Non-pigmented ciliary epithelial cell (primary cell): ENCODE measurements at places on chromosomes 7 and 10.

DNA sequence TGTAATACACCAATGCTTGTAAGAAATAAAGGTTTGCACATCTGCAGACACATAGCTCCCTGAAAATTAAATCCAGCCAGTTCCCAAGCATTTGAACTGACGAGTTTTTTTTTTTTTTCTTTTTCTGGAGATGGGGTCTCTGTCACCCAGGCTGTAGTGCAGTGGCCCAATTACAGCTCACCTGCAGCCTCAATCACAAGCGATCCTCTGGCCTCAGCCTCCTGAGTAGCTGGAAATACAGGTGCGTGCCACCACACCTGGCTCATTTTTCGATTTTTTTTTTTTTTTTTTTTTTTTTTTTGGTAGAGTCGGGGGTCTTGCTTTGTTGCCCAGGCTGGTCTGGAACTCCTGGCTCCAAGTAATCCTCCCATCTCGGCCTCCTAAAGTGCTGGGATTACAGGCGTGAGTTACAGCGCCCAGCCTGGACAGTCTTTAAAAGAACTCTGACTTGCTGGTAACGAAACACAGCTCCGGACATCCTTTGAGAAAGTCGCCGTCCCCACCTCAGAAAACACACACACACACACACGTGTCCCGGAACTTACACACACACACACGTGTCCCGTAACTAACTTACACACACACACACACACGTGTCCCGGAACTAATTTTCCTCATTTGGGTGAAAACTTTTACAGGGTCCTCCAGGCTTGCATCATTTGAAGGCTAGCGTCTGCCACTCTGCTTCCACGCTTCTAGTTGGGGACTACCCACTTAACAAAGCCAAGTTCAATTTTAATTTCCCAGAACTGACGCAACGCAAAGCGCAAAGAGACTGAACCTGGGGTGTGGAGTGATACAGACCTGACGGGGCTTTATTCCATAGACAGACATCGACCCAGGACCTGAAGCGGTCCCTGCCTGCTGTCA lies 18.6 kb downstream of the OCM2 start:
- DNase-seq = peak; percentile 3

DNA sequence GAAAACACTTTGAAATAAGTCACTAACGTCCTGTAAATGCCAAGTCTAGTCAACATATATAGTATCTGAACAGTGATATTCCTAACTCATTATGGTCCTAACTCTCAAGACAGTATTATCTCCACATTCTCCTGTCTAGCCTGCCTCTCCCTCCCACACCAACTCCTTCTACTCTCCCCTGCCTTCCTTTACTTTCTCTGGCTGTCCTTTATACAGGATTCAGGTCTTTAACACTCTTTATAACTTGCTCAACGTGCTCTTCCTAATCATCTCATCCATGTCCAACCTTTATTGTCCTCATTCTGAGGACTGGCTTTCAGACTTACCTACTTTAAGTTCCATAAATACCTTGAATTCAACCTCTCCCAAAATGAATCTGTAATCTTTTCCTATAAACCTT lies 42.5 kb downstream of the MTPN start:
- no peak for DNase-seq

- no peak for DNase-seq
Measured at GRCh38 chr10:56142092-56142728, 218.8 kb downstream of the ZWINT start.

DNA sequence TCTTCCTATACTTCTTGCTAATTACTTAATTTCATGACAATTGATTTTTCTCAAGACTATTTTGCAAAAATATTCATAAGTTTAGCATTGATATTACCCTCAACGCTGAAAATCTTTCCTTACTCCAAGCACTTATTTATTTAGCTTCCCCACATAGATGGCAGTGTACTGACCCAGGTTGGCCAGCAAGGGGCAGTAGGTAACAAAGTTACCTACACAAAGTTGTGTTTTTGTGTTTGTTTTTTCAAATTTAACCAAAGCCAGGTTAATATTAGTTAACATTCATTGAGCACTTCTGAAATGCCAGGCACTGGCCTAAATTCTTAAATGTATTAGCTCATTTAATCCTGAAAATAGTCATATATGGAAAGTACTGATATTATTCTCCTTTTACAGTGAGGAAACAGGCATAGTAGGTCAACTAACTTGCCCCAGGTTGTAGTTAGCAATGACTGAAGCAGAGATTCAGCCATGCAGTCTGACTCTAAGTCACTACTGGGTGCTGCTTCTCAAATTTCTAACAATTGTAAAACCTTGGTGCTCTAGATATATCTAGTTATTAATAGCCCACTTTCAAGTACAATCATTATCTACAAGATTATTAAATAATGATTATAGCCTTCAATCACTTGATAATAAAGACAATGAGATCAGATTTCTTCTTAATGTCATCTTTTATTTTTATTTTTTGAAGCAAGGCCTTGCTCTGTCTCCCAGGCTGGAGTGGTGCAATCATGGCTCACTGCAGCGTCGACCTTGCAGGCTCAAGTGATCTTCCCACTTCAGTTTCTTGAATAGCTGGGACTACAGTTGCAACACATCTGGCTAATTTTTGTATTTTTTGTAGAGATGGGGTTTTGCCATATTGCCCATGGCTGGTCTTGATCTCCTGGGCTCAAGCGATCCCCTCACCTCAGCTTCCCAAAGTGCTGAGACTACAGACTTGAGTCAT lies 5.8 kb upstream of the GGCT start:
- no peak for DNase-seq

- no peak for DNase-seq
Measured at GRCh38 chr7:97133159-97133558, 15.7 kb downstream of the SDHAF3 start.

DNA sequence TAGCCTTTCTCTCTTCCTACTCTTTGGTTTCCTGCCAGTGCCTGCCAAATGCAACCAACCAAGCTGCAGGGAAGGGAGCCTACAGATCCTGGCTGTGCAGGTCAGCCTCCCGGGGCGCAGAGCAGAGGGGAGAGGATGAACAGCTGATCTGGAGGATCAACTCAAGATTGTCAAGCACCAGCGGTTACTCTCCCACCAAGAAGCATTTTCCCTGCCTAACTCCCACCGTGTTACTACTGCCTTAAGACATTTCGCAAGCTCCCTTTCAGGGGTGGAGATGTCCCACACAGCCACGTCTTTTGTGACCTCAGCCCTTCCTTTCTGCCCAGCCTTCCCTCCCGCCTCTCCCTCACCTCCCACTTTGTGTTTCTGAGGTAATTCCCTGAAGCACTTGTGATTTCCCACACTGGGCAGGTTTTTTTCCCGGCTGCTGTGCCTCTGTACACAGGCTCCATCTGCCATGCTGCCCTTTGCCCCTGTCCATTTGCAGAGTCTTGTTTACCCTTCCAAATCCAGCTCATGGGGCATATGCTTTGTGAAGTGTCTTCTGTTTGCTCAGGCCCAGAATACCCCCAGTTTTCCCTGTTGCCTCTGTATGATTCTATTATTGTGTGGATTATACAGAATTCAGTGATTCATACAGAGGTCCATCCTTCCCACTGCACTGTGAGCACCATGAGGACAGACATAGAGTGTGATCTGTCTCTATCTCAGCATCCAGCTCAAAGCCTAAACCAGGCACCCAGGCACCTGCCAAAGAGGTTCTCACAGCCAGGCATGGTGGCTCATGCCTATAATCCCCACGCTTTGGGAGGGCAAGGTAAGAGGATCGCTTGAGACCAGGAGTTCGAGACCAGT lies 40.9 kb upstream of the PAPSS2 start:
- DNase-seq = no peak

- DNase-seq = peak; percentile 85
Measured at GRCh38 chr10:109914966-109915365, 8.3 kb downstream of the XPNPEP1 start.

GRCh38 chr7:97016381-97017191 lies 8.0 kb downstream of the DLX5 start:
- no peak for DNase-seq

DNA sequence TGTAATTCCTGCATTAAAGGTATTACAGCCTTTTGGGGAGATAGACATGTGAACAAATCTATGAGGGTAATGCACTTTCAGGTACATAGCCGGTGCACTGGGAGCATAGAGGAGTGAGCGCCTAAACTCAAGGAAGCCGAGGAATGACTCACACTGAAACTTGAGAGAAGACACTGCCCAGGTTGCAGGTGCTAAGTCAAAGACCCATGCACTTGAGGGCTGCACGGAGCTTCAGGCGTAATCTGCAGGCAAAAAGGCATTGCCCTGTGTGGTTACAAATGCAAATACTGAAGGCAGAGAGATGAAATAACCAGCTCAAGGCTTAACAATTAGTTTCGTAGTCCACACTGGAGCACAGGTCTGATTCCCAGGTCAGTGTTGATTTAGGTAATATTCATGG lies 51.0 kb upstream of the OSBPL3 start:
- DNase-seq = no peak

GRCh38 chr7:117281562-117281961 lies 41.3 kb downstream of the WNT2 start:
- no peak for DNase-seq

DNA sequence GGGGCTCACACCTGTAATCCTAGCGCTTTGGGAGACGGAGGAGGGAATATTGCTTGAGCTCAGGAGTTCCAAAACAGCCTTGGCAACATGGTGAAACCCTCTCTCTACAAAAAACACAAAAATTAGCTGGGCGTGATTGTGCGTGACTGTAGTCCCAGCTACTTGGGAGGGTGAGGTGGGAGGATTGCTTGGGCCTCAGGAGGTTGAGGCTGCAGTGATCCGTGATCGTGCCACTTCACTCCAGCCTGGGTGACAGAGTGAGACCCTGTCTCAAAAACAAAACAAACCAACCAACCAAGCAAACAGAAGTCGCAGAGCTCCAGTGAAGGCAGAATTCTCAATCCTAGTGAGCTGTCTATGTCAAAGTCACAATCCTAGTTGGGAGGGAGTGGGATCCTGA lies 14.3 kb upstream of the STN1 start:
- no peak for DNase-seq
